ENCODE measurements at places on chromosomes 12 and 14.

- DNase-seq = no peak
These were observed 13.6 kb upstream of the TEX22 start for GRCh38 chr14:105384605-105385321.

DNA sequence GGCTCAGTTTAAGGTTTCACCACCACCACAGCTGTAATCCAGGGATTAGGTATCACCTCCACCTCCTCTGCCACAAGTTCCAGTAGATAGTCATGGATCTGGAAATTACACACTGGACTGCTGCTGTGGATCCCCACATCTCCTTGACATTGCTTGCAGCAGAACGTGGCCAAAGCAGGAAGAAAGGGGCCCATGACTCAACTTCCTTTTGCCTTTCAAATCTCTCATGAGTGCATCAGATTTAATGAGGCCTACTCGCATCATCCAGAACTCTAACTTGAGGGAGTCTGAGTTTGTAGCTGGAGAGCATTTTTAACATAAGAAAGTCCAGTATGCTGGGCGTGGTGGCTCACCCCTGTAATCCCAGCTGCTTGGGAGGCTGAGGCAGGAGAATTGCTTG, 29.2 kb upstream of the TMED10 start:
- no peak for DNase-seq

DNA sequence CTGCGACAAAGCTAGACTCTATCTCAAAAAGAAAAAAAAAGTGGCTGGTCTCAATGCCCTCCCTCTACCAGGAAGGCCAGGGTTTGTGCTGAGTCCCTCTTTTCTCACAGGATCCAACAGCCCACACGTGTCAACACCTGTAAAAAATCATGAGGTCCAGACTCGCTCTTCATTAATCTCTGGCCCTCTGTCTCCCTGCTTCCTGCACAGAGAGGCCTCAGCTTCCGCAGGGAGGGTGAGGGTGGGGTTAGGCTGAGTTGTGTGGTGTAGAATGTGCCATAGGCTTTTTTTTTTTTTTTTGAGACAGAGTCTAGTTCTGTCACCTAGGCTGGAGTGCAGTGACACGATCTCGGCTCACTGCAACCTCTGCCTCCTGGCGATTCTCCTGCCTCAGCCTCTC, 6.1 kb downstream of the CFAP73 start:
- peak; percentile 15 for DNase-seq

GRCh38 chr14:55944757-55945156, 173.5 kb upstream of the PELI2 start:
- no peak for DNase-seq

GRCh38 chr14:95664546-95664945, 21.7 kb upstream of the TCL1B start:
- no peak for DNase-seq

DNA sequence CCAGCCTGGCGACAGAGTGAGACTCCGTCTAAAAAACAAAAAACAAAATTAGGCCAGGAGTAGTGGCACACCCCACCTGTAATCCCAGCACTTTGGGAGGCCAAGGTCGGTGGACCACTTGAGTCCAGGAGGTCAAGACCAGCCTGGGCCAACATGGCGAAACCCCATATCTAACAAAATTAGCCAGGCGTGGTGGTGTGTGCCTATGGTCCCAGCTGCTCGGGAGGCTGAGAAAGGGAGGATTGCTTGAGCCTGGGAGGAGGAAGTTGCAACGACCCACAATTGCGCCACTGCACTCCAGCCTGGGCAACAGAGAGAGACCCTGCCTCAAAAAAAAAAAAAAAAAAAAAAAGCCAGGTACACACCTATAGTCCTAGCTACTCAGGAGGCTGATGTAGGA, 37.0 kb downstream of the KDM2B start:
- no peak for DNase-seq

GRCh38 chr12:62292761-62293344, 32.6 kb downstream of the USP15 start:
- no peak for DNase-seq

GRCh38 chr12:52139579-52140062, 52.2 kb downstream of the KRT80 start:
- peak; percentile 90 for DNase-seq

DNA sequence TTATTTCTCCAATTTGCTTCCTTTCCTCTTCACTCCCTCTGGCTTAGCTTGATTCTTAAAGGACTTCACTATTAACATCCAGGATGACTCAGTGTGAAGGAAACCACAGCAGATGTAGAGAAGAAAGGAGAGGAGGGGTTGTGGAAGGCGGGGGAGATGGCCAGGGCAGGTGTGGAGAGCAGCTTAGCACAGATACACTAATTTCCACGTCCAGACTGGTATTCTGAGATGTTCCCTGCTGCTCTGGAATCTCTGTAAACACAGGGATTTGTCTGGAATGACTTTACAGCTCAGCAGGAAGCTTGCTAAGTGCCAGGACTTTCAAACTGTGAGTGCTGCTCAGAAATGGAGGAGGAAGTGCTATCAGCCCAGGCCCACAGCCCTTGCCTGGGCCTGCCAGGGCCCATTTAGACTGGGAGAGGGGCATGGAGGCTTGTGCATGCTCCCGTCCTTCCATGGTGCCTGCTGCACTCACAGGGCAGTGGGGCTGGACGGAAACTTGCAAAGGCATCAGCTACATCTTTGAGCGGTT, 202.5 kb upstream of the DDHD1 start:
- no peak for DNase-seq

GRCh38 chr12:50032515-50032853, 7.2 kb upstream of the RACGAP1 start:
- no peak for DNase-seq

DNA sequence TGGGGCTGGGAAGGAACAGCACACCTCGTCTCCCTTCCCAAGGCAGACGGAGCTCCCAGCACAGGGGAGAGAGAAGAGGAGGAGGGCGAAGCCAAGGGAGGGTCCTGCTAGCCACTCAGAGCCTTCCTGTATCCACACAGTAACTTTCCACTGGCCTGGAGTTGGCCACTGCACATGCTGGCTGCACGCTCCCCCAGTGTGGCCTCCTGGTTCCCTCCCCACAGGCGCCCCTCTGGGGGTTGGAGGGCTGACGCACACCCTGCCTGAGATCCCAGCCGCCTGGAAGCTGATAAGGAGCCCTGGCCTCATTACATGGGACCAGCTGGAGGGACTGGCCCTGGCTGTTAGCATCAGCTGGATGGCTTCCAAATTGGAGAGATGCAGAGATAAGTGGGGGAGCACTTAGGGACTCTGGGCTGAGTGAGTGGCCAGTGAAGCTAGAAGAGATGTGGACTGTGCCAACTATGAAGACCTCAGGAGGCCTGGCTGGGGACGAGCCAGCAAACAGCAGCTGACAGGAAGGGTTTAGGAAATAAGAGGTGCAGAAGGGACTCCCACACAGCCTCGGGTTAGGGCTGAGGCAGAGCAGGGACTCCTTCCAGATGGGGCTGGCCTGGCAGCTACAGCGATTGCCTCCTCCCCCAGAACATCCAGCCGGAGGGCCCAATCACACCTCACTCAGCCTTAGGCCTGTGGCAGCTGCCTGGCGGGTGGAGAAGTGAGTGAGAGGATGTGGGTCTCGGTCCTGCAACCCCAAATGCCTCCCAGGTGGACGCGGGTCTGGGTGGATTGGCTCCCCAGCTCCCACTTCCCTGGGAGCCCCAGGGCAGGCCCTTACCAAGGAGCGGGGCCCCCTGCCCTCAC, 26.3 kb upstream of the BCDIN3D start:
- DNase-seq = no peak

DNA sequence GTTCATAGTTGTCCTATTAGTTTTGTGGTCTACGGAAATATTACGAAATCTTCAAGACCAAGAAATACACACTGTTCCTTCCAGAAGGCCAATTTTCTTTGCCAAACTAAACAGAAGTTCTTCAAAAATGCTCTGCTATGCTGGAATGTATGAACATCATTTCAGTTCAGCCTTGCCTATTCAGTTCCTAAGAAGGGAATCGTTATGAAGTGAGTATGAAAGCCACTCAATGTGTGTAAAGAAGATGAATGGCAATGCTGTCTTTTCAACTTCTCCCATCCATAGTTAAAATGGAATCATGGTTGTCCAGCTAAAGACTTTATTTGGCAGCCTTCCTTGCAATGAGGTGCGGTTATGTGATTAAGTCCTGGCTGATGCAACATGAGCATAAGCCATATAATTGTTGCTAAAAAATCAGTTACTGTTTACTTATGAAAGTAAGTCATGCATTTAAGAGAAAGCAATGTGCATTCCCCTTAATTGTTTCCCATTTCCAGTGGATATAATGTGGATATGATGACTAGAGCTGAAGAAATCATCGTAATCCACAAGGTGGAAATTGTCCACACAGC, 73.8 kb upstream of the PTPRR start:
- DNase-seq = no peak

DNA sequence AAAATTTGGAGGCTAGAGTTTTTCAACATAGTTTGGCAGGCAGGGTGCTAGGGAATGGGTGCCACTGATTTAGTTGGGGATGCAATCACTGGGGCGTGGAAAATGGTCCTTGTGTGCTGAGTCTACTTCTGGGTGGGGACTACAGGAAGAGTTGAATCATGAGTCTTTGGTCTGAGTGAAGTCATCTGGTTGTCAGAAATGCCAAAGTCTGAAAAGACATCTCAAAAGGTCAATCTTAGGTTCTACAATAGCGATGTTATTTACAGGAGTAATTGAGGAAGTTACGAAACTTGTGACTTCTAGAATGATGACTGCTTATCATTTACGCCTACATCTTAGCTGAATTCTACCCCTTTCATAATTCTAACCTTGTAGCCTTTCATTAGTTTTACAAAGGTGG, 209.1 kb downstream of the NUBPL start:
- DNase-seq = no peak

GRCh38 chr12:13102461-13103195, 839 bp downstream of the GSG1 start:
- DNase-seq = no peak

DNA sequence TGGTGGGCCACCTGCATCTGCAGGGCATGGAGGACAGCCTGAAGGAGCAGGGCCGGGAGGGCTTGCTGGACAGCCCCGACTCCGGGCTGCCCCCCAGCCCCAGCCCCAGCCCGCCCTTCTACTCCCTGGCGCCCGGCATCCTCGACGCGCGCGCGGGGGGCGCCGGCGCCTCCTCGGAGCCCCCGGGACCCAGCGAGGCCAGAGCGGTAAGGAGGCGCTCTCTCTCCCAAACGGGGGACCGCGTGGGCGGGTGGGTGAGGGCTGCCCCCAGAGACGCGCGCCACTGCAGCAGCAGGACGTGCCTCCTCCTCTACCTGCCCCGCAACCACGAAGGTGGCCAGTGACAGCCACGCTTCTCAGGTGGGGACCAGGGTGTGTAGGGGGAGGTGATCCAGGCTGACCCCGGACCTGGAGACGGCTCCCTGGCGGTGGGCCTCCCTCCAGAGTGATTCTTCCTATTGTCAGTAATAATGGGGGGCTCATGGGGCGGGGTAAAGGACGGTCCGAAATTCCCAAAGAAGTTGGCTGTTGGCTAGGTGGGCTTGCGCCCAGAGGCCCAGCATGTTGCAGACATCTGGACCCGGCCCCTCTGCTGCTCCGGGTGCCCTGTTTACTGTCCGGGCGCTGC, 652 bp downstream of the RFLNA start:
- DNase-seq = no peak

DNA sequence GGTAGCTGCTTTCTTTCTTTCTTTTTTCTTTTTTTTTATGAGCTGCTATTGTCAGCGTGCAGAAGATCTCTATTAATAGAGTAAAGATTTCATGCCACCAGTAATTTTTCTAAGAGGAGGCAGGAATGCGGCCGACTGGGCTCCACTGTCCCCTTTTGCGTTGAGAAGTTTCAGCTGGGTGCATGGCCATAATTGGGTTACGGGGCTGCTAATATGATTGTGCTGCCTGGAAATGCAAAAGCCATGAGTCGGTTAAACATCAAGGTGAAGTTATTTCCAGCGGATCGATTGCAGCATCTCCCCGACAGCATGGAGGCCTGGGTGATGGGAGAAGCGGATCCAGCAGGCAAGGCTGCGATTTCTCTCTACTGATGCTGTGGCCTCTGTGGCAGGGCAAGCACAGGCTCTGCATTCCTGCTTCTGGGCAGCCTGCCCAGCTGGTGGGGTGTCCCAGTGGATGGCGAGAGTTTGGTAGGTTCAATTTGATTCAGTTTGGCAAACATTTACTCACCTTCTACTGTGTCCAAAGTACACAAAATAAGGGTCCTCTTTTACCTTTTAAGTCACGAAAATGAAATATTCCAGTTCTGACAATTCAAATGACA, 54.4 kb upstream of the PRMT8 start:
- no peak for DNase-seq

DNA sequence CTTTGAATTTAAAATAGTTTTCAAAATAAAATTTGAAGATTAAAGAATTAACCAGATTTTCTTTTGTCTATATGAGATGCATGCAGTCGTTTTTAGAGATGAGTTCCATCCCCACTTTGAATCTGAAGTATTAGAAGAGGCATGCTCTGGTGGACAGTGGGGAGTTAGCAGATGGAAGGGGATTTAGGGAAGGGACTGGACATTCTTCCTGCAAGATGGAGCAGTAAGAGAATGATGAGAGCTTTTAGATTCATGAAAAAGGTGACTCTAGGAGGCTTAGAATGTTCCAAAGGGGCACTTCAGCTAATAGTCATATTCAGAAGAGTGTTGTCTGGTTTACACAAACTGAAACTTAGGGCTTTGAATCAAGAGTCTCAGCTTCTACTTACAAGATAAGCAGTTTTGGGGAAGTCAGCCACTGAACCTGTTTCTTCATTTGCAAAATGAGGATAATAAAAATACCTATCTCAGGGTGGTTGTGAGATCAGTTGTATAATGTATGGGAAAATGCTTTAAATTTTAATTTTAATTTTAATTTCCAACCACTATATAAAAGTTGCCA, 3.7 kb downstream of the ZBTB1 start:
- no peak for DNase-seq

- DNase-seq = no peak
These were observed 27.6 kb downstream of the BICD1 start for GRCh38 chr12:32134101-32134888.

GRCh38 chr12:119354172-119354571, 19.6 kb downstream of the CCDC60 start:
- no peak for DNase-seq

GRCh38 chr12:77001276-77001675, 64.1 kb downstream of the E2F7 start:
- no peak for DNase-seq

DNA sequence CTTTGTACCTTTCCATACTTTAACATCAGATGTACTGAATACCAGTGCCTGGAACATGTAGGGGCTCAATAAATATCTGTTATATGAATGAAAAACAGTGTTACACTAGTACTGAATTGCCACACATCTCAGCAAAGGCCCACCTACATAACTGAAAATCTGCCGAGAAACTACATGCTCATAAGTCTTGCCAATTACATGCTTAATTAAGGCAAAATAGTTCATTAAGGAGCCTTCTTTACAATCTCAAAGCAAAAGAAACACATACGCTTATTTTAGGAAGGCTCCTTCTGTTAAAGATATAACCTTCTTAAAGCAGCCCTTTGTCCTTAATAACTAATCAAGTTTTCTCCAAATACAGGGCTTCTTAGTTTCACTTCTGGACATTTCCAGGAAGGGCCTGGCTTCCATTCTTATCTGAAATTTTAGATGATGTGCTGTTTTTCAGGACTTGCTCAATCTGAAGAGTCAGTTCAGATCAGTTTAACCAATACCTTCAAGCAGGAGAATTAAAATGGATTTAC, 11.5 kb downstream of the LIMA1 start:
- DNase-seq = no peak
